Stimulated activated CD4-positive, alpha-beta T cell treated with anti-CD3 and anti-CD28 coated beads, Interleukin-1b, Interleukin-23, amount 100 ng/mL, for 48 hours (primary cell): ENCODE measurements at places on chromosomes 16 and 17.
A peak's percentile ranks its signal among the peaks of the same experiment; 100 is the strongest.

GRCh38 chr16:81468269-81468902, 23.8 kb downstream of the CMIP start:
- no peak for DNase-seq

DNA sequence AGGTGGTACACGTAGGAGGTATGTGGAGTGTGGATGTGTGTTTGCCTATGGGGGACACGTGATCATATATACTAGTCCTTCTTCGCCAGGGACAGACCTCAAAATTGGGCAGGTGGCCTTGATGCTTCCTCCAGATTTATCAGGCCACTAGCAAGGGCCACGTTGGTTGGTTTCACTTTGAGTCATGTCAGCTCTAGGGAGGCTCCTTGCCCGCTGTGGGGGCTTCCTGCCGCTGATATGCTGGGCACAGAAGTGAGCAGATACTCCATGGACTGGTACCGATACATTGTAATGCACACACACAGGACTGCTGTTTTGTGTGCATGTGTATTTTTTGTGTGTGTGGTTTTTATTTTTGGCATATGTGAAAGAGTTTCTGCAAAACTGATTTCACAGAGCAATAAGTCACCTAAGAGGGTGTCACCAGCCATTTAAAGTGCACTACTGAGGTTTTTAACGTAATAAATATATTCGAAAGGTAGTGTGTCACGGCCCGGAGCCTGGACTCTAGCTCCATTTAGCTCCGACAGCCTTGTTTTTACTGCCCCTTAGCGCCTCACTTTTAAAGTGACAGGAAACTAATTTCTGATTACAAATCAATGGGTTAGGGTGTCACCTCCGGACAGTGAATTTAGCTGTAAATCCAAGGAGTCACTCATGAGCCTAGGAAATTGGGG, 605.5 kb upstream of the SALL1 start:
- DNase-seq: no peak

- DNase-seq: no peak
These were observed 24.4 kb downstream of the YPEL2 start for GRCh38 chr17:59355702-59356325.

DNA sequence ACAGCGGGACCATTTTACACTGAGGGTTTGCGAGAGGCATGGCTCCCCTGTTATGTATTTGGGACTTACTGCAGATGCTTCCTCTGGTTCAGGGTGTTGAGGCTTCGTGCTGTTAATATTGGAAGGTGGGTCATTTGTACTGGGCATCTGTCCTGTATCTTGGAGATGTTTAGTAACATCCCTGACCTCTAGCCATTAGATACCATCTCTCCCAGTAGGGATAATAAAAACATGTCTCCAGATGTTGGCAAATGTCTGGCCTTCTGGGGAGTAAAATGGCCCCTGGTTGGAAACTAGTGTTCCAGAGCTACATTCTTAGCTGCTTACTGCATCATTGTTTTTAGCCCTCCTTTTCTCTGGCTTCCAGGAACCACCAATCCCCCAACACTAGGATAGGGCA, 388.0 kb downstream of the WWOX start:
- DNase-seq: no peak

DNA sequence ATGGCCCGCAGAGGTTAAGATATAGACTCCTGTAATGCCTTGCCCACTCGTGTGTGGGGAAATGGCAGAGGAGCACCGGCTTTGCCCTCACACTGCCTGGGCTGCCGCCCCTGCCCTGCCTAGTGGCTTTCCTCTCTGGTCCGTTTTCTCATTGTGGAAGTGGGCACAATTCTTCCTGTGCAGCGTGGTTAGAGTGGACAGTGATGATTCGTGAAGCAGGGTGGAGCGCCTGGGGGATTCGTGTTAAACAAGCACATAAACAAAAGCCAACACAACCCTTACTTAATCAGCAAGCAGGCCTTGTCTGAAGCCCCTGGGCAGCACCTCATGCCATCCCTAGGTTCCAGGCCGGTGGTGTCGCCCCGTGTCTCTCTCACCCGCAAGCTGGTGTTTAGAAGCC, 269.7 kb downstream of the SEC14L1 start:
- no peak for DNase-seq

DNA sequence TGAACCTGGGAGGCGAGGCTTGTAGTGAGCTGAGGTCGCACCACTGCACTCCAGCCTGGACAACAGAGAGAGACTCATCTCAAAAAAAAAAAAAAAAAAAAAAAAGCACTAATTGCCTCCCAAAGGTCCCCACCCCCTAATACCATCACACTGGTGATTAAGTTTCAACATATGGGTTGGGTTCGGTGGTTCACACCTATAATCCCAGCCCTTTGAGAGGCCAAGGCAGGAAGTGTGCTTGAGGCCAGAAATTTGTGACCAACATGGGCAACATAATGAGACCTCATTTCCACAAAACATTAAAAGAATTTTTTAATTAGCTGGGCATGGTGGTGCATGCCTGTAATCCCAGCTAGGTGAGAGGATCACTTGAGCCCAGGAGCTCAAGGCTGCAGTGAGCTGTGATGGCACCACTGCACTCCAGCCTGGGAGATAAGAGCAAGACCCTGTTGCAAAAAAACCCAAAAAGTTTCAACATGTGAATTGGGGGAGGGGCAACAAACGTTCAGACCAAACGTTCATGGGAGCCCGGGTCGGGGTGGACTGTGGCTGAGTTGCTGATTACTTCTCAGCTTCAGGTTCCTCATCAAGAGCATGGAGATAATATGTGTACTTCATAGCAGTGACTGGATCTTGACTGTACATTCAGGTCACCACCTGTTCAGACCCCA, 62.1 kb upstream of the NOL11 start:
- no peak for DNase-seq

DNA sequence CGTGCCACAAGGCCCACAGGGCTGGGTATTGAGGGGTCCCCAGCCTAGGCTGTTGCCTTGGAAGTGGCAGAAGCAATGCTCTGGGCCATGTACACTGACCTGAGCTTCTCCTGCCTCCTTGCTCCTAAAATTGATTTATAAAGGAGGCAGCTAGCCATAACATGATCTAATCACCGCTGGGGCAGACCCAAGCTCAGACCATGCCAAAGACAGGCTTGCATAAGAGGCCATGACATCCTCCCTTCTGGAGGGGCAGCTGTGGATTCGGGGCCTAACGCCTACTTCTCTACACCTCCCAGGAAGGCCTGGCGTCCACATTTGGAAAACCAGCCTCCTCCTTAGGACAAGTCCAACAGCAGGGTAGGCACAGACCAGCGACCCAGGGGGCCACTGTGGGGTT, 12.3 kb downstream of the HSD11B2 start:
- DNase-seq: no peak

GRCh38 chr16:89422905-89423630, 67.3 kb downstream of the ANKRD11 start:
- DNase-seq: peak; percentile 74

DNA sequence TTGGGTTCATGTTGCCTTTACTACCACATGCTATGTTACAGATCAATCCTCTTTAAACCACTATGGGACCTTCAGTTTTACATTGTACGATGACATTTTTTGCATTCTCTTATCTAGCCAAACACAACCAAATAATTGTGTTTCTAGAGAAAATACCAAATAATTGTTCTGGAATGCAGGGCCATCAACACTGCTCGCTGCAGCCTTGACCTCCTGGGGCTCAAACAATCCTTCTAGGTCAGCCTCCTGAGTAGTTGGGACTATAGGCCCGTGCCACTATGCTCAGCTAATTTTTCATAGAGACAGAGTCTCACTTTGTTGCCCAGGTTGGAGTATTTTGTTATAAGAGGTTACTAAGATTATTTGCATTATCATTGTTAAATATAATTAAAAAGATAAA, 237.5 kb upstream of the PMFBP1 start:
- DNase-seq: no peak

DNA sequence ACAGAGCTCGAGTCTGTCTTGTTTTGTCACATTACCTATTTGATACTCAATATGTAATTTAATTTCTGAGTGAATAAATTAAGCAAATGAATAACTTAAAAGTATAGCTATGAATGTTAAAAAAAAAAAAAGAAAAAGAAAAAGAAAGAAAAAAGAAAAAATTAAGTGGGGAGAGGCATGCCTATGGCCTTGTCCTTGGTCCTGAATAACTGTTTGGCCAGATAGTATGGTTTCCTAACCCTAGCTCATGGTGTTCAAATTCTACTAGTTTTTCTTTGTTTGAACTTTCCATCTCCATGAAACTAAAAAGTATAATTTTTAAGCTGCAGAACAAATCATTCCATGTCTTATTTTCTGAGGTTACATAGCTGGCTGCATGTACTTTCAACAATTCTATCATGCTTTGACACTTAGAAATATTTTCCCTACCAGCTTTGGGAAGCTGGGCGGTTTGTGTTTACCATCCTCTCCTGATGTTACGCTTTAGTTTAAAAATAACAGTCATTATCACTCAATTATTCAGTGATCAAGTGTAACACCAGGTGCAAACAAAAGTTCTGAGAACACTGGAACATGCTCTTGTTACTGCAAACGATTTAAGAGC, 31.8 kb downstream of the TOX3 start:
- no peak for DNase-seq

- no peak for DNase-seq
These were observed 5.9 kb upstream of the CCL22 start for GRCh38 chr16:57352636-57353047.

- DNase-seq: no peak
These were observed 69.4 kb downstream of the CCDC182 start for GRCh38 chr17:57675427-57676387.

DNA sequence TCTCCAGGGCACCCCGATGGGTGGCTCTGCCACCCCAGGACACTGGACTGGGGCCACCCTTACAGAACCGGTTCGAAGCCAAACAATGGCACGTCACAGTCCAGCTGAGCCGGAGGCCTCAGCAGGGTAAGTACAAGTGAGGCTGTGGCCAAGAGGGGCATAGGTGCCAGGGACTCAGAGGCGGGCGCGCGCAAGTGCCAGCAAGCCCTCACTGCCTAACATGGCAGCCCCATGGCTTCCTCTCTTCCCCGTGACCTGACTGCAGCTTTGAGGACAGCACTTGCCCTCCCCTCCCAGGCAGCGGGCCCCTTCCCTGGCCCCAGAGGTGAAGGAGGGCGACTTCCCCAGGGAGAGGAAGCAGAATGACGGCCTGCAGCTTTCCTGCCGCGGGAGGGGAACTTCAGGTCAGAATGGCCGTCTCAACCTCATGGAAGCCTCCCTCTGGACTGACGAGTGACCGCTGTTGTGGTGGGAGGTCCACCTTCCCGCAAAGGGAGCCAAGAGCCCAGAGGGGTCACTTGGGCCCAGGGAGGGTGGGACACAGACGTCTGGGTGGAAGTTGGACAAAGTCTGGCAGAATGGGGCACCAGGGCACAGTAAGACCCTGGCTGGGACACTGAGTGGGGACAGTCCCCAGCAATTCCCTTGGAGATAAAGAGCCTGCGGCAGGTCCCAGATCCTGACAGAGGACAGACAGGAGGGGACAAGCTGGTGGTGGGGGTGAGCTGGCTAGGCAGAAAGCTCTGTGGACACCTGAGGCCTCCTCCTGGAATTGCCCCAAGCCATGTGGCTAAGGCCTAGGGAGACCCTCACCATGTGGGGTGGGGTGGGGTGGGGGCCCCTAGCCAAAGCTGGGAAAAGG, 52.1 kb upstream of the TOB1 start:
- no peak for DNase-seq

- DNase-seq: no peak
These were observed 18.4 kb downstream of the CARHSP1 start for GRCh38 chr16:8850279-8850885.

- no peak for DNase-seq
These were observed 2.6 kb downstream of the RAI1 start for GRCh38 chr17:17683710-17684365.

- no peak for DNase-seq
These were observed 156.9 kb upstream of the CACNG5 start for GRCh38 chr17:66678061-66678460.

DNA sequence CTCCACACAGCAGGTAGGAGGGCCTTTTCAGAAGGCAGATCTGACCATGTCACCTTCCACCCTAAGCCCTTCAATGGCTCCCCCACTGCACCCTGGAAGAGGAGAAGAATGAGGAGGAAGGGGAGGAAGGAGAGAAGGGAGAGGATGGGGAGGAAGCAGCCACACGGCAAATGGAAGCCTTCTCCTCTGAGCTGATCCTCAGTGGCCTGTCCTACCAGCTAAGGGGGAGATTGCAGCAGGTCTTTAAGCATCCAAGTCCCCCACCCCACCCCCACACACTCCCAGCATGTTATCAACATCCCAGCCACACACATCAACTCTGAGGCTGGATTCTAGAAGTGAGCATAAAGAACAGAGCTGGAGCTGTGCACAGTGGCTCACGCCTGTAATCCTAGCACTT, 46.2 kb upstream of the RBFOX3 start:
- DNase-seq: no peak

- no peak for DNase-seq
These were observed 2.0 kb downstream of the LUC7L3 start for GRCh38 chr17:50721194-50722010.

- DNase-seq: peak; percentile 25
These were observed 16.7 kb downstream of the GNGT2 start for GRCh38 chr17:49193513-49194296.

DNA sequence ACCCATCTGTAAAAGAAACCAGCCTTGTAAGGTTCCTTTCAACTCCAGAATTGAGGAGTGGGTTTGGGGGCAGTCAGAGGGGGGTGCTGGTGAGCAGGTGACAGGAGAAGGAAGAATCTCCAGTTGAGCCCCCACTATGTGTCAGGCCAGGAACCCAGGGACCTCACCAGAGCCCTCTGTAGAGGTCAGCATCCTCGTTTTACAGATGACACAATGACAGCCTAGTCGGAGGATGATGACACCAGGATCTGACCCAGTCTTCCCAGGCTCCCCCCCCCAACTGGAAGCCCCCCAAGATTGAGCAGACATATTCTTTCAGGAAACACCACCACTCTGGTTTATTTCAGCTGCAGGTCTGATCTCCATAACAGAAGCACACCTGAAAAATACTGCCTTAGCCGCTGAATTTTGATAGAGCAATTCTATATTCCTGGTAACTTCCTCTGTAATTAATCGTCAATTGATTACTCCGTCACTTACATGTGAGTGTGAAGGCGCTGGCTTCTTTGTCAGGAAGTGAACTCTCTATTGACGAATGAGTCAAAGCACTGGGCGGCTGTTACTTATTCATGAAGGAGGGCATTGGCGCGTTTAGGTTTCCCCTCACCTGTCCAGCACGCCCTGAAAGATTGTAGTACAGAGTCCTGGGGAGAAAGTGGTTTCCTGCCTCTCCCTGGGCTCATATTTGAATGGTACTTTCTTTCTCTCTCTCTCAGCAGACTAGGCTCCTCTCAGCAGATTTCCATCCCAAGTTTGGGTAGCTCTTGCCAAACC, 21.2 kb downstream of the SOCS3 start:
- DNase-seq: no peak

GRCh38 chr17:2054512-2055291, at the start of gene HIC1:
Gene HIC1, plus strand, starts transcription at chr17:2055103. Its CDS starts 1,588 bp downstream, at chr17:2056691.
- DNase-seq: peak; percentile 77

GRCh38 chr17:75344666-75345065, 55.4 kb upstream of the SLC25A19 start:
- DNase-seq: peak; percentile 28

- DNase-seq: peak; percentile 27
These were observed 62.7 kb downstream of the TEX2 start for GRCh38 chr17:64200080-64201032.

DNA sequence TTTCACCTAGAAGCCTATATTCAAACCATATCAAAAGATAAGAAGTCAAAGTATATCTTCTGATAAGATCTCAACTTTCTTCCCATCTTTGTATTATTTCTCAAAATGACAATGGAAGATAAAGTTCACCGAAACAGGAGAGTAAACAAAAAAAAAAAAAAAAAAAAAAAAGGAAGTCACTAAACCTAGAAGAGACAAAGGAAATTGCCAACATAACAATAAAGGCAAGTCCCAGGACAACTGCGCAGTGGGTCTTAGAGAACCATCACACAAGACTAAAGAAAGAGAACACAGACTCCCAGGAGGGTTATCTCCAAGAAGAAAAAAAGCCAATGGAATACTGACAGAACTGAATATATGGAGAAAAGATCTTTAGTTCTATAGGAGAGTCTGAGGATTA, 65.7 kb downstream of the SMURF2 start:
- DNase-seq: no peak
